ENCODE measurements at places on chromosomes 1 and 21.

DNA sequence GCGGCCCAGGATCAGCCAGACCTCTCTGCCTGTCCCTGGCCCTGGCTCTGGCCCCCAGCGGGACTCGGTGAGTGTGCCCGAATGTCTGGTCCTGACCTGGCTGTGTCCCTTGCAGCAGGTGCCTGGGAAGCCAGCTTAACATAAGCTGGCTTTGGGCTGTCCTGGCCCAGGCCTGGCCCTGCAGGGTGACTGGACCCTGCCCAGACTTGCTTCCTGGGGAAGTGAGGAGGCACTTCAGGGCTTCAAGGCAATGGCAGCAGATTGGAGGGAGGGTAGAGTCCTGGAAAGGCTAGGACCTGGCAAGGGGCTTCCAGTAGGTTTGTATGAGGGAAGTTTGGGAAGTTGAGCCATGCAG, 16.4 kb downstream of the RPS6KA1 start:
- DNase-seq: no peak

DNA sequence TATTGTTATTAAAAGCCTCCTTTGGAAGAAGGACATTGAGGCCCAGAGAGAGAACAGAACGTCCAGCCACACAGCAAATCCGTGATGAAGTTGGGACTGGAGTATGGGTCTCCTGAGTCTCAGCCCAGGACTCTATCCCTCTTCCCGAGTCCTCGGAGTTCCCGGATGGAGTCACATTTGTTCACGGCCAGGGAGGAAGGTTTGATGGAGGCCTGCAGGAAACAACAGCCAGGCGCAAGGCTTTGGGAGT, 357 bp upstream of the TXLNA start:
- no peak for DNase-seq

DNA sequence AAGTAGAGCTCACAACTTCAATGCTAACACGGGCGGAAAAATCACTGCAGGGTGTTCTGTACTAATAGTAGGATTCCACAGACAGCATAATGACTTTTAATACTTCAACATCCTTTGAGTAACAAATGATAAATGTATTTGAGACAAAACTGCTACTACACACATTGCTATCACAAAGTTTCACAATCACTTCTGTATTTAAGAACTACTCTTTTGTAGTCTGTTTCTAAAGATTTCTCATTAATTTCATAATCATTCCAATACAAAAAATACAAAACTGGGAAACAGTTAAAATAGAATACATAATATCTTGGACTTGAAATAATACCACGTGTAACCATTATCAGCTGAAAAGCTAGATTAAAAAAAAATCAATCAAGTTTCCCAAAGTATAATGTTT, 2.7 kb downstream of the HMGN1 start:
- no peak for DNase-seq

GRCh38 chr1:212412374-212412773, 2.3 kb downstream of the PACC1 start:
- no peak for DNase-seq

- no peak for DNase-seq
These were observed 945 bp upstream of the WNT9A start for GRCh38 chr1:227948493-227949260.

DNA sequence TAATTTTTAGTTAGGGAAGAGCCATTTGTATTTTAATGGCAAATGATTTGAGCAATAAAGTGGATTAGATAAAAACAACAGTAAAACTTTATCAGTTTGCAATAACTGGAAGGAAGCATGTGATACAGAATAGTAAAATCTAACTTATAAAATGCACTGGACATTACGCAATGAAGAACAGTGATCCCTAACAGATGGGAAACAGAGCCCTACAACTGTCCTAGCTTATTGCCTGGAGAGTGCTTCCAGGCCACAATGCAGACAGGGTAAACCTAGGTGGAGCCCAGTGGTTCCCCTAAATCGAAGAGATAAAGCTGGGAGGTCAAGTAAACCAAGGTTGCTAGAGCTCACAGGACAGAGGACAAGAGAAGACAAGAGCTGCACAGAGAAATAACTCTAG, 7.0 kb downstream of the OMA1 start:
- DNase-seq: no peak

DNA sequence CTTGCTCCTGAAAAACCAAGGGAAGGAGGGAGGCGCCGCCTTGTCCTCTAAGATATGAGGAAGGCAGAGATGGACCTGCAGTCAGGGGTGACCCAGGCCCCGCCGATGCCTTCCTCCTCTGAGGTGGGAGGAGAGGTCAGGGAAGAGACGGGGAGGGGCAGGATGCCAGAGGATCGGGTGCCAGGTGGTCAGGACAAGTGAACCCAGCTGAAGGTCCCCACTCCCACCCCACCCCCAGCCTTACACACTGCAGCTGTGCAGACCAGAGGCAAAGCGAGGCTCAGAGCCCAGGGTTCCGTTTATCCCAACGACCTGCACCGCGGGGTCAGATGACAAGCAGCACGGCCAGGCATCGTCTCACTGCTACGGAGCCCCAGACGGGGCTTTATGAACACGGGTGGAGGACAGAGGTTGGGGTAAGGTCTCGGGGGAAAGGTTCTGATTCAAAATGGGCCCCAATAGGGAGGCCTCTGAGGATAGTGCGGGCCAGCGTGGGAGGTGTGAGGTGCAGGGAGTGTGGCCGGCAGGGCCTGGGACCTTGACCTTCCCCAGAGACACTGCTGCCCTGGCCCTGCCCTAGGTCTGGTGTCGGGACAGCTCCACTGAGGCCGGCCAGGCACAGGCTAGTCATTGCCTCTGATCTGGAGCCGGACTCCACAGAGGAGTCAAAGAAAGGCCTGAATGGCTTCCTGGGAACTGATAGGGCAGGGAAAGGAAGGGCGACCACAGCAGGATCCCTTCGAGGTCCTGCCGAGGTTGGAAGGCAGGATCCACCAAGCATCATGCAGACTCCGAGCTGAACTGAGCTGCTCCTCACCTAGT, 112.4 kb downstream of the WDR4 start:
- DNase-seq: no peak

DNA sequence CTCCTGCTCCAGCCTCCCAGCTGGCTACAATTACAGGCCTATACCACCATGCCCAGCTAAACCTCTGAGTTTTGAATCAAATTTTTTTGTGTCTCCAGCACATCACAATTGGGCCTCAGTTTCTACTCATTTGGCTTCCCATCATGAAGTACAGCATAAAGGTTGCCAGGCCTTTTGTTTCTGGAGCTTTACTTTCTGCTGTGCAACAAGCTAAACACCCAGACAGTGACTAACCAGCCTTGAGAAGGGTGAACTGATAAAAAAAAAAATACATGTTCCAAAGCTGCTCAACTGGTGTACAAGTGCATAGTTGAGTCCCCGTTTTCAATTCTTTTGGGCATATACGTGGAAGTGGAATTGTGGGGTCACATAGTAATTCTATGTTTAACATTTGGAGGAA, 25.1 kb downstream of the TIAM1 start:
- DNase-seq: no peak

- no peak for DNase-seq
These were observed 120.1 kb downstream of the MATN1 start for GRCh38 chr1:30603081-30603858.

GRCh38 chr1:199931666-199932377, 95.7 kb upstream of the NR5A2 start:
- DNase-seq: no peak

GRCh38 chr1:185961664-185962063, 227.5 kb downstream of the HMCN1 start:
- no peak for DNase-seq

DNA sequence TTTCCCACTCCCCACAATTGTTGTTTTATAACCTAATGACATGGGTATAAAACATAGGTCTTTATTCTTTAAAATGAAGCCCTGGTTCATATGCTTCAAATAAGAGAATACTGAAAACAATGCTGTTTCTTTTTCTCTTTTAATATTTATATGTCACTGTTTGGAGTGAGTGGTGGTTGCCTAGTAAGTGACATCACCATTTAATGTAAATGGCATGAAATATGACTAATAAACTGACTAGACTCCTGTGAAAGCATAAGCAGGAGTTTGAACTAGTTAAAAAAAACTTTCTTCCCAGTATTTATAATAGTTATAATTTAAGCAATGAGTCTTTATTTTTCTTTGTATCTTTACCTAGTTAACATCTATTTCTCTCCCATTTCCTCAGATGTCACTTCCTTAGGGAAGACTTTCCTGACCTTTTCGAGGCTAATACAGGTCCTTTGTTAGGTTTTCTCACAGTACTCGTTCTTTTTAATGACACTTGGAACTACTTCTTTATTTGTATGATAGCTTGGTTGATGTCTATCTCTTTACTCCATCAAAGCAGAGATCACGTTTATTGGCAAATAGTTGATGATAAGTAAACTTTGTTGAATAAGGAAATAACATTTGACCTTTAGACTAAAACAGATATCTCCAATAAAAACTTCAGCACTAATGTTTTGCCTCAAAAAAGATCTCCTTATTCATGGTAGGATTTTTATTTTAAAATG, 105.4 kb upstream of the PDC start:
- DNase-seq: no peak

DNA sequence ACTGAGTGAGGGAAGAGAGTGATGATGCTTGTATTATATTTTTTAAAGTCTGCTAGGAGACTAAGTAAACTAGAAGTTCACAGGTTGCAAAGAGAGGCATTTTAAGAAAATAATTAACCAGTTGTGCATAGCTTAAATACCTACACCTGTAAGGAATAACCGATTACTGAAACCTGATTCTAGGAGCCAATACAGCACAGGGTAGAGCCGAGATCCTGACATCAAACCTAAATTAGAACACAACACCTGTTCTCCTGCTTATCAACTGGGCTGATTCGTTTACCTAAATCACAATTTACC, 54.8 kb downstream of the EPRS1 start:
- DNase-seq: no peak

GRCh38 chr1:193694741-193695140, 508.3 kb upstream of the B3GALT2 start:
- DNase-seq: no peak

DNA sequence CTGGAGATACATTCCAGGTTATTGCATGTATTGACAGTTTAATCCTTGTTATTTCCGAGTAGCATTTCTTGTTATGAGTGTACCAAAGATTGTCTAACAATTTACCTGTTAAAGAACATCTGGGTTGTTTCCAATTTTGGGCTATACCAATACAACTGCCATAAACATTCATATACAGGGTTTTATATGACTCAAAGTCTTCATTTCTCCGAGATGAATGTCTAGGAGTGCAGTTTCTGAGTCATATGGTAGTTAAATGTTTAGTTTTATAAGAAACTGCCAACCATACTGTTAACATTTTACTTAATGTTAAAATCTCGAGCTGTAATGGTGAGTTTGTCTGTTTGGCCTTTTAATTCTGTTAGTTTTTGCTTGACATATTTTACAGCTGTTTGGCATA, 10.0 kb downstream of the RAB4A start:
- DNase-seq: no peak

DNA sequence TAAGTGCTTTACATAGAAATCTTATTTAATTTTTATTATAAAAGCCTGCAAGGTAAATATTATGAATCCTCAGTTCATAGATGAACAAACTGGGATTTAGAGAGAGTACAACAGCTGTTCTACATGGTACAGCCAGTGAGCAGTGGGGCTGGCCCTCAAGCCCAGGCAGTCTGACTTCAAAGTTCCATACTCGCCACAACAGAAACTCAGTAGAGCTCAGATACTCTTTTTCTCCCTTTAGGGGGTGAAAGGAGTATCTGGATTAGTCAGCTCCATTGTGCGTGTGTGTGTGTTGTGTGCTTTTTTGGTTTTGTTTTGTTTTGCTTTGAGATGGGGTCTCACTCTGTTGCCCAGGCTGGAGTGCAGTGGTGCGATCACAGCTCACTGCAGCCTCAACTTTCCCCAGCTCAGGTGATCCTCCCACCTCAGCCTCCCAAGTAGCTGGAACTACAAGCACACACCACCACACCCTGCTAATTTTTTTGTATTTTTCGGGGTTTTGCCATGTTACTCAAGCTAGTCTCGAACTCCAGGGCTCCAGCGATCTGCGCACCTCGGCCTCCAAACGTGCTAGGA, 378.5 kb downstream of the SMYD3 start:
- DNase-seq: no peak

DNA sequence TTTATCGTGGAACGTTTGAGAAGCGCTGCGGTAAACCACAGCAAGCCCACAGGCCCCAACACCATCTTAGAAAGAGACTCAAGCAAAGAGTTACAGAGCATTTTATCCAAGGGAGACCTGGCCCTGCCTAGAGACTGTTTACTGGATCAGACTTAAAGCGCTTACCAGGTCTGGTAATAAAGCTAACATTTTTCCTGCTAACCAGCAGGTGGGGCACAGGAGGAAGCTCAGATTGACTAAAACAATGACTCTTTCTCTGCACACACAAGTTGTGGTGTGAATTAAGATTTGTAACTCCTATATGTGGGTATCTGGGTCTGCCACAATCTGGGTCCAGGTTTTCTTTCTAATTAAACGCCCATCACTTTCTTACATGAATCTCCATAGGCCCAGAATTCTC, 136.5 kb upstream of the ETS2 start:
- no peak for DNase-seq

DNA sequence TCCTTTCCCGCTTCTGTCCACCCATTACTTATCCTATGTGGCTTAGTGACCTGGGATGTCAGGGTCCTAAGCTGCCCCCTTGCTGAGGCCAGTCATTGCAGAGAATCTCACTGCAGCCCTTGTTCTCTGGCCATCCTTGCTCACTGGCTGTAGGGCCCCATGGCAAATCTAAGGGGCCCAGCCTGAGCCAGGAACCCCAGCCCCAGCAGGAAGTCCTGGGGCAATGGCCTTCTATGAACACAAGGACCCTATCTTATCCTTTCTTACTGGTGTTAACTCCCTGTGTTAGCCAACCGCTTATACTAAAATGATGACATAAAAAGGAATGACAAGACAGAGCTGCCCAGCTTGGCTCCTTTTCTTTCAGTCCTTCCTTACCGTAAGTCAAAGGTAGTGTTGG, 29.9 kb downstream of the DHCR24 start:
- no peak for DNase-seq

All from effector CD4-positive, alpha-beta T cell (primary cell).